ENCODE measurements at places on chromosomes 12 and 14. TPM values are rescaled to one million over a fixed set of nuclear protein-coding genes. Genes with fewer than 3 reads are reported as not detected.

SOX5 gene
- total RNA-seq: 16.4 TPM

TBC1D30 gene
- total RNA-seq: 1.5 TPM

GDF3 gene
- total RNA-seq: not detected

GPR135 gene
- total RNA-seq: 3.2 TPM

P3H3 gene
- 28.4 TPM for total RNA-seq

Measured in skin of body (tissue), 3 donors.